ENCODE measurements at places on chromosomes 4 and X.

DNA sequence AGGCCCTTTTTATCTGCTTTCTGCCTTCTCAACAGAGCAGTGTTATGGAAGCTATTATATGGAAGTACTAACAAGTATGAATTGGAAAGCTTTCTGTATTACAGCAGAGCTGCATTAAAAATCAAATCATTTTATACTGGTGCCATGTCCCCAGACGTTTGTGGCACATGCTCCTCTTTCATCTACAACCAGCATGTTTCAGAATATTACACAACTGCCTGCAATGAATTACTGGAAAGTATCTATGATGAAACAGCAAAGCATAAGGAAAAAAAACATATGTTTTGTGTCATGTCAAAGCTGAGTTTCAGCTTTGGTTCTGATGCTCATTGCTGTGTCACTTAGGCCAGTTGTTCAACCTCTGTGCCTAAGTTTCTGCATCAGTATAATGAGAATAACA, 576.8 kb downstream of the GBA3 start:
- DNase-seq = no peak

DNA sequence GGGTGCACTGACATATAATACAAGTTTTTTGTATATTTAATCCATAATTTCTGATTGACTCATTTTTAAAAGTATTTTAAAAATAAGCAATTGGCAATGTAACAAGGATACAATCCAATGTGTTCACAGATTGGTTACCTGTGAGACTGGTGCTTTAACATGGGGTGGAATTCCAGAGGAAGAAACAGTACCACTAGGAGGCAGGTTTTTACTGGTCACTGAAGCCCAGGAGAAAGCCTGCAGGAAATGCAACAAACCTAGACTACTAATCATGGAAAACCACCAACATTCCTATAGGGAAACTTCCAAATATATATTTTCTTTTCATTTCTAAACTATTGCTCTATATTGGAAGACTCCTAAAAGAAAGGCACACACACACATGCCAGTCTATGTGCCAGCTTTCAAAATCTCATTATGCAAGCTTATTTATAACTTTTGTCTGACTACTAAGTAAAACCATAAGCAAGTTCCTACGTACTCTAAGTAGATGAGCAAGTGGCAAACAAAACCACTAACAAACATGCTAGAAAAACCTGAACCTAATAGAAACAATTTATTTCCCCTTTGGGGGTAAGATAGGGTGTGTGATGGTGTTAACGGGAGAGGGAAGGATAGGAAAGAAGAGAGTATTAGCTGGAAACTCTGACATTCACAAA, 19.2 kb downstream of the G3BP2 start:
- DNase-seq = no peak

DNA sequence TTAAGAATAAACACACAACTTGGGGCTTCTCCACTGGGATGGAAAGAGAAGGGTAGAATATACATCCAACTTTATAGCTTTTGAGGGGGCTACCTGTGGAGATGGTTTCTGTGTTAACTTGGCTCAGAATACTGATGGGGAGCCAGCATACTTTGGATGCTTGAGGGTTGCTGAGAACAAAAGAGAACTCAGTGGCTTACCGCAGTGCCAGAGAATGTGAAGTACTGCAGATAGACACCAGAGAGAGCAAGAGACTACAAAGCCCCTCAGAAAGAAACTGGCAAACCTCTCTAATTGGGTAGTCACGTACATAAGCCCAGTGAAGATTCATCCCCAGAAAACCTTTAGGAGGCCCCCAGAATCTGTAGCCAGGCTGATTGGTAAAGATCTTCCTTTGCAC, 214.4 kb downstream of the DCHS2 start:
- no peak for DNase-seq

GRCh38 chrX:121949041-121949760, 901.8 kb downstream of the GLUD2 start:
- no peak for DNase-seq

DNA sequence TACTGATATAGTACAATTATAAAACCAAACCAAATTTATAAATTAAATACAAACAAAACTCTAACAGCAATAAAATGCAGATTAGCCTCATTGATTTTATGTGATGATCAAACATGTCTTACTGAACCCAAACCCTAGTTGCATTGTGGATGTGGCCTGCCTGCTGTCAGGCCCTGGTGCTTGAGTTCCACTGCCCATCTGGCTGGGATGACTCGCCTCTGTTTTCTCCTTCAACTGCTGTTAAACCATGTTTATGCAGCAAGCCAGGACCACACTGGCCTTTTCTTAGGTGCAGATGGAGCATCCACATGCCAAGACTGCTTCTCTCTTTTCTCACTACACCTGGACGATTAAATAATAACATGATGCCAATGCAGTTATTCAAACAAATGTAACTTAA, 22.6 kb downstream of the NAP1L5 start:
- DNase-seq = no peak

DNA sequence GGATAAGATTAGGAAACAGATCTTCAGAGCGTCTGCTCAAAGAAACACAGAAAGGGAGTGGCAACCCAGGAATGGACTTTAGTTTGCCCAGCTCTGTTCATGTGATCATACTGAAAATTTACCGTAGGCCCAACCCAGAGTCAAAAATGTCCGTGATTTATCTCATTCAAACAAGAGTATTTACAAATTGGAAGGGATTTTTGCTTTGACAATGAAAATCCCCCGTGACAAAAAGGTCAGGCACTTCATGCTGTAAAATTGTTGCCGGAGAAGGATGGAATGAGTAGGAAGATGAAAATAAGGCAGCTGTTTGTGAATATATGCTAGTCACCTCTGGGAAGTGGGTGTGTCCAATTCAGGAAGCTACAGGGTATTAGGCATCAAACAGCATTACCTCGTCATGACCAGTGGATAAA, 1.2 kb downstream of the SULT1B1 start:
- no peak for DNase-seq

GRCh38 chr4:13452927-13453579, 31.1 kb downstream of the RAB28 start:
- DNase-seq = no peak

DNA sequence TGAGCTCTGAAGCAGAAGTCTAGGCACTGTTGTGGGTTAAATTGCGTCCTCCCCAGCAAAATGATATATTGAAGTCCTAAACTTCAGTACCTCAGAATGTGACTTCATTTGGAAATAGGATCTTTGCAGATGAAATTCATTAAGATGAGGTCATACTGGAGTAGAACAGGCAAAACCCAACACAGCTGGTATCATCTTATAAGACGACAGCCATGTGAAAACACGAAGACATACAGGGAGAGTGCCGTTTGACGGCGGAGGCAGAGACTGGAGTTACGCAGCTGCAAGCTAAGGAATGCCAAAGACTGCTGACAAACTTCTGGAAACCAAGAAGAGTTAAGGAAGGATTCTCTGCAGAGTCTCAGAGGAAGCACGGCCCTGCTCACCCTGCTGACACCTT, 241.5 kb downstream of the MAML3 start:
- DNase-seq = no peak

DNA sequence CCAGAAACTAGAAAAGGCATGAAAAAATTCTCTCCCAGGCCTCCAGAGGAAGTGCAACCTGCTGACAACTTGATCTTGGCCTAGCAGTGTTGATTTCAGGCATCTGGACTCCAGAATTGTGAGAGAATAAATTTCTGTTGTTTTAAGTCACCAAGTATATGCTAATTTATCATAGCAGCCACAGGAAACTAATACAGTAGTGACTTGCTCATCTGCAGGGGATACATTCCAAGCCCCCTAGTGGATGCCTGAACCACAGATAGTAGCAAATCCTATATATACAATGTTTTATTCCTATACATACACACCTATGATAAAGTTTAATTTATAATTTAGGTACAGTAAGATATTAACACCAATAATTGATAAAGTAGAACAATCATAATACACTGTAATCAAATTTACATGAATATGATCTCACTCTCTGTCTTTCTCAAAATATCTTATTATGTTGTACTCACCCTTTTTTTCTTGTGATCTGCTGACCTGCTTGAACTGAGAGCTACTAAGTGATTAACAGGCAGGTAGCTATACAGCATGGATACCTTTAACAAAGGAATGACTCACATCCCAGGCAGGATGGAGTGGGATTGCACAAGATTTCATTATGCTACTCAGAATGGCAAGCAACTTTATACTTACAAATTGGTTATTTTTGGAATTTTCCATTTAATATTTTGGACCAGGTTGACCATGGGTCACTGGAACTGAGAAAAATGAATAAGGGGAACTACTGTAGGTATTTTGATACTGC, 501.1 kb downstream of the KCNIP4 start:
- no peak for DNase-seq

DNA sequence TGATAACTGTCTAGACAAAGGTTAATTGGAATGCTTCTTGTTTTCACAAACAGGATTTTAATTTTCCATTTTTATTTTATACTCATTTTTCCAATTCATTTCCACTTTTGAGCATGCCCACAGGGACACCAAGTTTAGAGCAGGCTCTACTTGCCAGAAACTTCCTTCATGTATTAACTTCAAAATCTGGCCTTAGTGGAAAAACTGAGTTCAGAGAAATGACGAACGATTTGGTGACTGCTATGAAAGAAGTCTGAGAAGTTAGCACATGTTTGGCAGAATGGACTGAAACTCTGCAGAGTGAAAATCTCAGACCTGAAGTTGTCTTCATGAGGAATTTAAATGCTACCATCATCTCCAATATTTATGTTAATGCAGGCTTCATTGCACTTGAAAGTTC, 214.1 kb downstream of the THOC2 start:
- DNase-seq = no peak

DNA sequence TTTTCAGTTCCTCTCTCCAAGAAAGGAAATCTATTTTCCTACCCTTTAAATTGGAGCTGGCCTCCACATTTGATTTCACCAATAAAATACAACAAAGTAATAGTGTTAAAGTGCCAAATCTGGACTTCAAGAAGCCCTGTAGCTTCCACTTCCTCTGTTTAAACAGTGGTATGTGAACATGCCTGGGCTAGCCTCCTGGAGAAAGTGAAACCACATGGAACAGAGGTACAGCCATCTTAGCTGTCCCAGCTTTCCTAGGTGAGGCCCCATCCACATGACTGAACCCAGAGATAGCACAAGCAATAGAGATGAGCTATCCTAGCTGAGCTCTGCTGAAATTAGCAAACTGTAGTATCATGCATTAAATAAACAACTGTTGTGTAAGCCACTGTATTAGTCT, 131.8 kb upstream of the VCX start:
- no peak for DNase-seq

DNA sequence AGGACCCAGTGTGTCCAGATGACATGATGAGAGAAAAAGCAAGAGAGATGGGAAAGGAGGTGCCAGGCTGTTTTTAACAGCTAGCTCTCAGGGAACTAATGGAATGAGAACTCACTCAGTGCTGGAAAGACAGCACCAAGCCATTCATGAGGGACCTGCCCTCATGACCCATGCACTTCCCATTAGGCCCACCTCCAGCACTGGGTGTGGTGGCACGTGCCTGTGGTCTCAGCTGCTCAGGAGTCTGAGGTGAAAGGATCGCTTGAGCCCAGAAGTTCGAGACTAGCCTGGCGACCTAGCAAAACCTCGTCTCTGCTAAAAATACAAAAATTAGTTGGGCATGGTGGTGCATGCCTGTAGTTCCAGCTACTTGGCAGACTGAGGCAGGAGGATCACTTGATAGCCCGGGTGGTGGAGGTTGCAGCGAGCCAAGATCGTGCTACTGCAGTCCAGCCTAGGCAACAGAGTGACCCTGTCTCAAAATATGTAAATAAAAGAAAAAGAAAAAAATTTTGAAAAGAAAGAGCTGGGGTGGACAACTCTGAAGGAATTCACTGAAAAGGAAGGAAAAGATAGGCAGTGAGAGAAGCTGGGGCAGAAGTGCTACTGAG, 50.9 kb downstream of the FAM193A start:
- no peak for DNase-seq

DNA sequence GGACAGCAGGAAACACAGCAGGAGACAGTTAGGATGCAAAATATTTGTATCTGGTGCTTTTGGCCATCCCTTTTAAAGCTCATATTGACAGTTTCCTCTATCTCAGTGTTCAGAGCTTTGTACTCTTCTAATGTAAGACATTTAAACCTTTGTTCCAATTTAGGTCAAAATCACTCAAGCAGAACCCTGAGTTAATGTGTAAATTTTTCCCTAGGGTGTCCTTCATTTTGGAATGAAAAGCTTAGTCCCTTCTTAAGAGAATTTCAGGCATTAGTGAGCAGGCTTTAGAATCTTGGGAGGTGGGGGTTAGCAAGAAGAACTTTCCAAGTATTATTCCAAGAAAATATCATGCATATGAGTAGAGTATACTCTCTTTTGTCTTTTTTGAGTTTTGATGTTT, 188.7 kb downstream of the GBA3 start:
- no peak for DNase-seq

- DNase-seq = no peak
Observed at GRCh38 chr4:185512516-185512915, 22.8 kb downstream of the PDLIM3 start.

Data from stimulated activated CD8-positive, alpha-beta memory T cell treated with anti-CD3 and anti-CD28 coated beads, Interleukin-4, amount 100 ng/mL, for 48 hours (primary cell).